ENCODE measurements at places on chromosomes 2 and 18. TPM values are rescaled to one million over a fixed set of nuclear protein-coding genes. Genes with fewer than 3 reads are reported as not detected.

LYPD1 gene
- total RNA-seq, result not detected

C2orf92 gene
- total RNA-seq, result 7.4 TPM

UGT1A3 gene
- total RNA-seq, result not detected

SEH1L gene
- total RNA-seq, result 54.3 TPM

GAD1 gene
- 1.7 TPM for total RNA-seq

NTSR2 gene
- not detected for total RNA-seq

GRCh38 chr2:40041422-40042382, 262.6 kb upstream of the THUMPD2 start:
- no peak overlapping the region for H3K4me3 ChIP-seq
- no peaks in the 10 kb centered on the region for H3K27me3 ChIP-seq
- peaks cover 3% of the 10 kb centered on the region for H3K4me1 ChIP-seq
- H3K36me3 ChIP-seq, result peaks cover 2% of the 10 kb centered on the region

GRCh38 chr2:13558368-13558767, 841.6 kb downstream of the TRIB2 start:
- H3K27me3 ChIP-seq, result no peaks in the 10 kb centered on the region
- H3K4me3 ChIP-seq, result no peak overlapping the region

DNA sequence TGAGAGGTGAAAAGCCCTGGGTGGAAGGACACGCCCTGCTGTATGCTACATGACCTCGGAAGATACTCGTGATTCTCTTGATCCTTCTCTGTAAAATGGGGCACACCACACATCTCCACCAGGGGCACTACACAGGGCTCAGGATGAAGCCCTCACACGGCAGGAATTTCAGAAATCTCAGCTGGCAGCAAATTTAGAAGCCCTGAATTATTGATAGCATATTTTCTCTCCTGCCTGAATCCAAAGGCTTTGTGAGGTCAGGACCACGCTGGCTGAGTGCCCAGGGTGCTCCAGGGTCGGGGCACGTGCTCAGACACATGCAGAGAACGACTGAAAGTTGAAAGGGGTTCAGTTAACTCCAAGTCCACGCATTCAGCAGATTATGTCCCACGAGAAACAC, 42.1 kb upstream of the GALR1 start:
- peak; percentile 47 for DNase-seq
- peaks cover 53% of the 10 kb centered on the region for H3K4me1 ChIP-seq
- H3K27ac ChIP-seq, result peak overlapping the region; percentile 76
- H3K27me3 ChIP-seq, result no peaks in the 10 kb centered on the region

DNA sequence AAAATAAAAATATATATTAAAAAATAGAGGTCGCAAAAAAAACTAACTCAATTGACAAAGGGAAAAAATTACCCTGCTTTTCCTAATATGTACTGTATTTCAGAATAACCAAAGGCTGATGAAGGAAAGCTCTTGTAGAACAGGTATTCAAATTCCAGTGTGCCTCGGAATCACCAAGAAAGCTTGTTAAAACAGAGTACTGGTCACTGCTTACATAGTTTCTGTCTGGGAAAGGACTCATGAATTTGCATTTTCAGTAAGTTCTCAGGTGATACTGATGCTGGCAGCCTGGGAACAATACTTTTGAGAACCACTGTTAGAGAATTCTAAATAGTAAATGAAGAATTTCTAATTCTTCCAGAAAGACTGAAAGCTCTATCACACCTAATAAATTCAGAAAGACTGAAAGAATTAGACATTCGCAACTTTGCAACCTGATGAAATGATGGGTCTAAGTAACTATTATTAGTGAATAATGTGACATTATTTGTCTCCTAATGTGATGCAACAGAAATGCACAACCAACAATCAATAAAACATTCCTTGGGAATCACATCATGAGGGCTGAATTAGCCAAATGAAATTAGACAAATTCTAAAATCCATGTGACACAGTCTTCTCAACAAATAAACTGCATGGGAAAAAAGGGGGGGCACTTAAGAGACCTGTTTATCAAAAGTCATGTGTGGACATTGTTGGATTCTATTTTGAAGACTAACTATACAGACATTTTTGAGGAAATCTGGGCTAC, 21.9 kb downstream of the RPRD1A start:
- no peaks in the 10 kb centered on the region for H3K27me3 ChIP-seq
- no peak overlapping the region for H3K4me3 ChIP-seq
- H3K27ac ChIP-seq, result no peak overlapping the region
- H3K36me3 ChIP-seq, result peaks cover 32% of the 10 kb centered on the region
- DNase-seq, result no peak

DNA sequence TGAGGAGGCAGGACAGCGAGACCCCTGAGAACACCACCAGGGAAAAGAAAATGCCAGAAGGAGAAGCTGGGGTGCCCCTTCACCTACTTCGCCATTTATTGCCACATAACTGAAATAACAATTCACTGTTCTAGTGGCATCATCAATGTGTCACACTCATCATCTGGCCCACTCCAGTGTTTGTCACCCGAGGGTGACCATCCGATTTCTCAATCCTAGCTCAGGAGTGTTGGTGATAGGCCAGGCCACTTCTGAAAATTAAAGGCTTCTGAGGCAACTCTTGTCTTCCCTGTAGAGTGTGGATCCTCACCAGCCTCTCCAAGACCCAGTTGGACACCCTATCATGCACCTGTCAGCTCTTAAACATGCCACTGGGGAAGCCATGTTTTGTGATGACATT, 62.9 kb upstream of the BZW1 start:
- H3K4me1 ChIP-seq, result no peaks in the 10 kb centered on the region
- H3K27ac ChIP-seq, result no peak overlapping the region
- no peak for DNase-seq
- H3K27me3 ChIP-seq, result peaks cover 10% of the 10 kb centered on the region
- H3K36me3 ChIP-seq, result no peaks in the 10 kb centered on the region

DNA sequence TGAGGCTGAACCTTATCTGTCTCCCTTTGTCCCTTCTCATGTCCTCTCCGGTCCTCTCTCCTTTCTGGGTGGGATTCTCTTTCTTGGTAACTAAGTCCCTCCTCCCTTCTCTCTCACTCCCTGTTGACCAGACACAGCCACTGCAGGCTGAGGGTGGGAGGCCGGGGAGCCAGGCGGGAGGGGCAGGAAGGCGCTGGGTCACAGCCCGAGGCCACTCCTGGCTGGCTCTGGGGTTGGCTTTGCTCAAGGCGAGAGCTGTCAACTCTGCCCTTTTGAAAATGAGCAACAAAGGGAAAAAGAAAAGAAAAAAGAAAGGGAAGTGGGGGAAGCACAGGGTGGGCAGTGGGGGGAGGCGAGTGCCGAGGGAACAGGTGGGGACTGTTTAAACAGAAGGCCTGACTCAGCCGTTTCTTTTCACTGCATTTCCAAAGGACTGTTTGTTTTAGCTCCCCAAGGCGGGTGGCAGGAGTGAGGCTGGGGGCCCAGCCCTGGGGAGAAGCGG, 70.5 kb upstream of the IGFBP5 start:
- H3K27me3 ChIP-seq, result peaks cover 26% of the 10 kb centered on the region
- no peak overlapping the region for H3K4me3 ChIP-seq
- H3K36me3 ChIP-seq, result no peaks in the 10 kb centered on the region
- no peaks in the 10 kb centered on the region for H3K4me1 ChIP-seq
- DNase-seq, result no peak

- H3K4me1 ChIP-seq, result no peaks in the 10 kb centered on the region
- H3K4me3 ChIP-seq, result no peak overlapping the region
- no peaks in the 10 kb centered on the region for H3K36me3 ChIP-seq
- DNase-seq, result no peak
- H3K27ac ChIP-seq, result no peak overlapping the region
Measured at GRCh38 chr2:214695789-214696188, 113.7 kb downstream of the BARD1 start.

Measured in activated CD4-positive, alpha-beta T cell treated with anti-CD3 and anti-CD28 coated beads, Interleukin-2, amount 10 ng/mL, durations not matched to agents 7 days and 5 days (primary cell).